Stimulated activated CD8-positive, alpha-beta memory T cell treated with anti-CD3 and anti-CD28 coated beads, Interleukin-2, amount 100 ng/mL, for 1 hour (primary cell): ENCODE measurements at places on chromosomes 3 and 15.

- no peak for DNase-seq
Measured at GRCh38 chr15:93413745-93414144, 324.7 kb upstream of the RGMA start.

GRCh38 chr3:25747033-25747432, 36.2 kb downstream of the NGLY1 start:
- no peak for DNase-seq

- no peak for DNase-seq
Measured at GRCh38 chr3:29693863-29694262, 413.0 kb downstream of the RBMS3 start.

DNA sequence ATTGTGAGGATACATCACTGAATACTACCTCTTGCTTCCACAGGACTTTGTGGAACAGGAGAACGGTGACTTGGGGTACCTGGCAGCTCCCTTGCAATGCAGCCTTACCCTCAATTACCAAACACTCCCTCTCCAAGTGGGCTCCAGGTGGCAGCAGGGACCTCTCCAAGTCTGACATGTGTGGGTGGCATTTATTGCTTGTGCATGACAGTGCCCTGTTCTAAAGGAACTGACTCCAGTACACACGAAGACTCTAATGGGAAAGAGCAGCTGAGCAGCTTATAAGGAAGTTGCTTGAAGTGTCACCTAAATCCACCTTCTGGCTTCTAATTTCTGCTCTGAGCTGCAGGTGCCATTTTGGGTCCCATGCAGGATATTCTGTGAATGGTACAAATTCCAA, 174.1 kb upstream of the SLCO3A1 start:
- DNase-seq = no peak

DNA sequence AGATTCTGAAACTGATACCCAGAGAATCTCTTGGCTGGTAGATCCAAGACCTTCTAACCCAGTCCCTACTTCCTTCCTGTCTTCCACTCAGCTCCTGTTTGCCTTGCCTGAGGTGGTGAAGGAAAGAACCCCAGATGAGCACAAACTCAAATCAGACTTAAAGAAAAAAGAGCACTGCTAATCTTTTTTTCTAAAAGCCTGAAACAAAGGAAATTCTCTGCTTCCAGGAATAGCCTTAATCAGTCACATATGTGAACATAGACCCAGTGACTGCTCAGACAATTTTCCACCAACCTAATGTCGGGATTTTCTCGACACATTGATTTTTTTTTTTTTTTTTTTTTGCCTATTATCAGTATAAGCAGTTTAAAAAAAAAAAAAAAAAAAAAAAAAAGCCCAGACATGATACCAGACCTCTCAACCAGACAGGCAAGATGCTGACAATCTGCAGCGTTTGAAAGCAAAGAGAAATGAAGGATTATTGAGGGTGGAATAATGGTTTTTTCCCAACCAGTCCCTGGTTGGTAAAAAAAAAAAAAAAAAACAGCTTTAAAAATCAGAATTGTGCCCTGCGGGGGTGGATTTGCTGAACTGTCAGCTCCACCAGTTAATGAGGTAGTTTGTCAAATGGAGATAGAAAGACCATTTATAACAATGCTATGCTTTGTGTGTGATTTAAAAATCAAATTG, 256.8 kb upstream of the RARB start:
- DNase-seq = no peak

DNA sequence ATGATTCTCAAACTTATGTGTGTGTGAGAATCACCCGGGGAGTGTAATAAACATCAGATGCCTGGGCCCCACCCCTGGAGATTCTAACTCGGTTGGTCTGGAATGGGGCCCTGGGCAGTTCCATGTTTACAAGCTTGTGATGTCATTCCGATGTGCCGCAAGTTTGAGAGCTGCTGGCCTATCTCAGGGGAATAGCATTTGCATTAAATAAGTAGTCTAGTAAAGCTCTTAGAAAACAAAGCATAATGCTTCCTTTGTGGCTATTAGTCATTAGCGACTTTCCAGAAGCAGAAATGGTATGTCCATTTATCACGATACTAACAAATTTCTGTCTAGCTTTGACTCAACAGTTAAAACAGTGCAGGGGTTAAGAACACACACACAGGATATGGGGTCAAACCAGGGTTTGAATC, 20.9 kb downstream of the PGBD4 start:
- DNase-seq = no peak

DNA sequence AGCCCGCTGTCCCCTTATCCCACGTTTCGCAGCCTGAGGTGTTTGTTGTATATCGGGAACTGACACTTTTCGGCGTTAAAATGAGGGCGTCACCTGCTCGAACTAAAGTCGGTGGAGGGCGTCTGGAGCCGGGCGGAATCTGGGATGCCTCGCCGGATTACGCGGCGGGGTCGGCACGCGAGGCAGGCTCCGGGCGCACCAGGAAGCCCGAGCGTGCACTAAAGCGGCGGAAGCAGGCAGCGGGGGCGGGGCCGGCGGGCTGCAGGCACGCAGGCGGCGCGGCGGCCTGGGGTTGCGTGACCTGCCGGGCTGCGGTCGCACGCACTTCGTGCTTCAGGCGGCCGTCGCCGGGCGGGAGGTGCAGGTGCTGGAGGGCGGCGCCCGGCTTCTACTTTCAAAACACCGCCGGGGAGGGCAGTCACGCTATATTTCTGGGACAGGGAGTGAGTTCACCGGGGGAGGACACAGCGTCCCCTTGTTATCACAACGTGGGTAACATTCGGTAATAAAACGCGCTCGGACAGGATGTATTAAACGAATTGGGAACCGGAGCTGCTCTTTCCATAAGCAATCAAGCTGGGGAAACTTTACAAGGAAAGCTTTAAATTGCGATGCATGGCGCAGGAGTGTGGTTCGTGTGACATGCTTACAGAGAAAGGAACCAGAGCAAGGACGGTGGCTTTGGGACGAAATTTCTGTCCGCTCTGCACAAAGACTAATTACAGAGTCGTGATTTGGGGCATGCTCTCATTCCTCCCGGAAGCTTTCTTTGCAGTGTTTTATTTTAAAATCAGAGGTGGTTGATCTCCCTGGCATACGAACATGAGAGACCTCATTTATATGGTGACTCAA, 9.1 kb upstream of the LEKR1 start:
- peak; percentile 56 for DNase-seq

DNA sequence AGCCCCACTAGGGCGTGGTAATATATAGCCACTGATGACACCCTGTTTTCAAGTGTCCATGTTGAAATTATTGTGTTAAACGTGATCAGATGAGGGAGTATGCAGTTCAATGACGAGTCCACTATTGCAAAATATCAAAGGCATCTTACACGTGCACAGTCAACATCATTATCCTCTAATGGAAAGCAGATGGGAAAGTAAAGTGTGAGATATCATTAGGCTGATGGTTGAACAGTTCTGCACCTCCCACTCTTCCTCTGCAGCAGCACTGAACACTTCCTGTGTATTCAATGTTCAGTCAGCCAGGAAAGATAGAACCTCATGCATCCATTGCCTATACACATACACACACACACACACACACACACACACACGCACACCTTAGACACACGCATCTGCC, 431.8 kb upstream of the CCDC54 start:
- no peak for DNase-seq

GRCh38 chr3:144763878-144764454, 792.3 kb downstream of the DIPK2A start:
- DNase-seq = no peak

DNA sequence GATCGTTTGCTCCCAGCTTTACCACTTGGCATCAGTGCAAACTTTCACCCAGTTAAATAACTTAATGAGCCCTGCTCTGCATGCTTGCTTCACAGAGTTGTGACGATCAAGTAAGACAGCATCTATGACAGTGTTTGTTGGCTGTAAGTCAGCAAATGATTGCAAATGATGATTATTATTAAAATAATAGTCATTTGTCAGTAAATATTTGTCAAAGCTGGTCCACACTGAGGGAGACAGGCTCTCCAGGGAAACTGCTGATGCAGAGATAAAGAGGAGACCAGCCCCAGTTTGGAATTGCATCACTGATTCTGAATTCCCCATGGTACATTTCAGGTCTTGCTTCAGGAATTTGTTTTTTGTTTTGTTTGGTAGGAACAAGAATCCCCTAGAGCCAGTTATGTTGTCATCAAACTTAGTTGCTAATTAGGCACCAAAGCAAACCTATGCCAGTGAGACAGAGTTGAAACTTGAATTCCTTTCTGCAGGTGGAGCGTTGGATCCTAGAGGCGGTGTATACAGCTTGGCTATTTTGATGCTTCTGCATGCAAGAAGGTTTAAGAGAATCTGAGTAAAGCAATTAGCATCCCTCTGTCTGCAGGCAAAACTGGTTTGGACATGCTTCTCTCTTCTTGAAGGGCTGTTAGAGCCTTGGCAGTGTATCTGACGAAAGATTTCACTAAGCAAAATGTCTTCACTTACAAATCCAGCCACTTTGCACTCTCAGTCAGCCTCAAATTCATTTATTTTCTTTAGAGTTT, 338.6 kb upstream of the TPRG1 start:
- DNase-seq = no peak

GRCh38 chr3:32817558-32818228, at the start of gene TRIM71:
TRIM71 (plus strand) TSS chr3:32817997; CDS start chr3:32818081, 84 bp downstream.
- DNase-seq = no peak

- DNase-seq = no peak
Measured at GRCh38 chr15:22904736-22905135, 66.3 kb downstream of the NIPA2 start.

- DNase-seq = no peak
Measured at GRCh38 chr3:71813704-71814103, 28.8 kb upstream of the PROK2 start.

DNA sequence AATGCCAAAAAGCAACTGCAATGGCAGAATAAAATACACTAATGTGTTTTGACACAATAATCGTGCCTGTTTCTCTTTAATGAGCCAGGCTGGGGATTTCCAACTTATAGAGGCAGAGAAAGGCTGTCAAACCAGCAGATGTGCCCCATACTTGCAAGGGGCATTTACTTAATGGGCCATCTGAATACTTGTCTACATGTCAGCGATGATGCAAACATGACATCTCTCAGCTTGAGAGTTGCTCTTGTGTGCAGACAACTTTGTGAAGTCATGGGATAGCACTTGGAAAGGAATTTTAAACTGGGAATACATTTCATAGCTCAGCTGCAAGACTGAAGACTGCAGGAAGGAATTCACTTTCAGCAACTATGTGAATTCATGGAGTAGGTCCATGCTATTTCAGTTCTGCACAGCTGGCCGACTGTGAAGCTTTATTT, 127.4 kb upstream of the ADAMTS9 start:
- no peak for DNase-seq

DNA sequence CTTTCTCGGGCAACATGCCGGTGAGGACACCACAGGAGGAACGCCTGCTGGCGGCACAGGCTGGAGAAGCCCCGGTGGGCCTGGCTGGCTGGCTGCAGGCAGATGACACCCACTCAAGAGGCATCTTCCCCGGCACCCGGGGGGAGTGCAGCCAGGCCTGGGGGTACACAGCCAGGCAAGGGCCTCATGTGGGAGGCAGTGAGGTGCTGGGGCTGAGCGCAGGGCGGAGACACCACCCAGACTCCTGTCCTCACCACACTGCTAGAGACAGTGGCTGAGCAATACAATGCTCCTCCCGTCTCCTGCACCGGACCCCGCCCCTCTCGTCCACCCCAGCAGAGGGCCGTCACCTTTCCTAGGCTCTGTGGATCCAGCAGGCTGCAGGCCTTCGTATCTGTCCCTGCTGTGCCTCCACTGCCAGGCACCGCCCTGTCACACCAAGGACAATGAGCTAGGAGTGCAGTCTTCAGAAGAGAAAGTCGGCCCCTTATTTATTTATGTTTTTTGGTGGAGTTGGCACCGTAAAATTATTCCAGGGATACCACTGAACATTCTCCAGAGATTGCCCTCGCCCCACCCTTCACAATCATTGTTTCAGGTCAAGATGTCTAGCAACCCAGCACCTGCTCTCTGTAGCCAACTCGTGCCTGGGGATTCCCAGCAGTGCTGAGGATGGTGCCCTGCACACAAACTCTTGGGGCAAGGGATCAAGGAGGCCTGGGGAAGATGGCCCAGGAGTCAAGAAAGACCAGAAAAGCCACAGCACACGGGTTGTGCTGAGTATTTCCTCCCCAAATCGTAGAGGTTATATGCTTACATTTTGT, 129.1 kb downstream of the ATP10A start:
- no peak for DNase-seq

GRCh38 chr3:148233403-148233802, 464.3 kb upstream of the AGTR1 start:
- DNase-seq = no peak

- no peak for DNase-seq
Measured at GRCh38 chr3:193788189-193788991, 195.4 kb downstream of the OPA1 start.
